ENCODE measurements at places on chromosomes 5 and 9. TPM values are rescaled to one million over a fixed set of nuclear protein-coding genes. Genes with fewer than 3 reads are reported as not detected.

SYNPO gene
- 226 TPM for total RNA-seq

GLRA1 gene
- total RNA-seq = not detected

DHFR gene
- total RNA-seq = 11.9 TPM

FGD3 gene
- total RNA-seq = 9.9 TPM

OTP gene
- not detected for total RNA-seq

OGN gene
- 600 TPM for total RNA-seq

CARTPT gene
- not detected for total RNA-seq

DBH gene
- not detected for total RNA-seq

CYSRT1 gene
- total RNA-seq = not detected

PLPPR1 gene
- total RNA-seq = not detected

NTRK2 gene
- total RNA-seq = 12.6 TPM

GPR150 gene
- total RNA-seq = 1.1 TPM

ATOX1 gene
- 32.9 TPM for total RNA-seq

SLC6A19 gene
- not detected for total RNA-seq

CFAP90 gene
- not detected for total RNA-seq

S1PR3 gene
- 173 TPM for total RNA-seq

GZMA gene
- 1.6 TPM for total RNA-seq

NR6A1 gene
- total RNA-seq = 0.71 TPM

CSF2 gene
- not detected for total RNA-seq

MAMDC4 gene
- total RNA-seq = 1.8 TPM

EPB41L4B gene
- total RNA-seq = 0.27 TPM

All from thoracic aorta (tissue), 2 donors.